ENCODE measurements at places on chromosomes 7 and 10. TPM values are rescaled to one million over a fixed set of nuclear protein-coding genes. Genes with fewer than 3 reads are reported as not detected.

DNA sequence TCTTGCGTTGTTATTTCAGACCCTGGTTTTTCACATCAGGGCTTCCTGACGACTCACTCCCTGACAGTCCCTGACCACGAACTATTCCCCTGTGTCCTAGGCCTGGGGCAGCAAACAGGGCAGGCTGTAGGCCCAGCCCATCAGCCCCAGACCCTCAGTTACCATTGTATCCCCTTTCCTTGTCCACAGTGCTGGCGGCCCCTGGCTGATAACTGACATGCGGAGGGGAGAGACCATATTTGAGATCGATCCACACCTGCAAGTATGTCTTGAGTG is 50.5 kb upstream of the TRIM8 start:
- no peak overlapping the region for H3K27ac ChIP-seq
- H3K4me3 ChIP-seq = no peak overlapping the region
- no peaks in the 10 kb centered on the region for H3K27me3 ChIP-seq
- no peak for DNase-seq
- H3K4me1 ChIP-seq = peaks cover 11% of the 10 kb centered on the region

SMO gene
- 41.6 TPM for total RNA-seq

KCND2 gene
- total RNA-seq = 0.42 TPM

GRID1 gene
- 0.11 TPM for total RNA-seq

AFAP1L2 gene
- total RNA-seq = 5.7 TPM

GIMAP7 gene
- total RNA-seq = not detected

Data from osteocyte (in vitro differentiated cells).